Spleen (tissue), 13 donors: ENCODE measurements at places on chromosomes 7 and 10. TPM values are rescaled to one million over a fixed set of nuclear protein-coding genes. Genes with fewer than 3 reads are reported as not detected.

The XRCC2 gene
- 0.64 TPM for polyA plus RNA-seq

The ALDH18A1 gene
- 15.4 TPM for polyA plus RNA-seq

The EPHB6 gene
- polyA plus RNA-seq = 23.6 TPM

The CFAP46 gene
- polyA plus RNA-seq = 0.03 TPM

The PNLIP gene
- polyA plus RNA-seq = 0.20 TPM

The EVX1 gene
- not detected for polyA plus RNA-seq

The LBX1 gene
- polyA plus RNA-seq = not detected

The SGCE gene
- 9.6 TPM for polyA plus RNA-seq
